ENCODE measurements at places on chromosomes 7 and 10.
A peak's percentile ranks its signal among the peaks of the same experiment; 100 is the strongest.

GRCh38 chr10:78609976-78610375 lies 458.8 kb upstream of the ZMIZ1 start:
- DNase-seq, result no peak

DNA sequence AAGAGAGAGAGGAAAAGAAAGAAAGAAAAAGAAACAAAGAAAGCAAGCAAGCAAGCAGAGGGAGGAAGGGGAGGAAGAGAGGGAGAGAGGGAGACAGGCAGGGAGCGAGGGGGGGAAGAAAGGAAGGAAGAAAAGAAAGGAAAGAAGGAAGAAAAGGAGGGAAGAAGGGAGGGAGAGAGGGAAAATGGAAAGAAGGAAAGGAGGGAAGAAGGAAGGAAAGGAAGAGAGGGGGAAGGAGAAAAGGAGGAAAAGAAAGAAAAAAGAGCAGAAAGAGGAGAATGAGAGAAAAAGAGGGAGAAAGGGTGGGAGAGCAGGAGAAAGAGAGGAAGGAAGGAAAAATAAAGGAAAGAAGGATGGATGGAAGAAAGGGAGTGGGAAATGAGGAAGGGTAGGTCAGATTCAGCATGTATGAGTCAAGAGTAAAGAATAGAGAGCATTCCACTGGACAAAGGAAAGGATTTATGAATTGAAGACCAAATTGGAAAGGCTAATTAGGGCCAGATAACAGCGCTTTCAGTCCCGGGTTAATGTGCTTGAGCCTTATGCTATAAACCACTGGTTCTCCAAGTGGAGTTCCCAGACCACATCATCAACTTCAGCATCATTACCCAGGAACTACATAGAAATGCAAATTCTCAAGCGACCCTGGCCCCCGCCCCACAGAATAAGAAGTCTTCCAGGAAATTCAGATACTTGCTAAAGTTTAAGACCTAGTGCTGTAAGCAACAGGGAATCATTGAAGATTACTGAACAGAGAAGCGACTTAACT lies 85.1 kb downstream of the C10orf90 start:
- no peak for DNase-seq

DNA sequence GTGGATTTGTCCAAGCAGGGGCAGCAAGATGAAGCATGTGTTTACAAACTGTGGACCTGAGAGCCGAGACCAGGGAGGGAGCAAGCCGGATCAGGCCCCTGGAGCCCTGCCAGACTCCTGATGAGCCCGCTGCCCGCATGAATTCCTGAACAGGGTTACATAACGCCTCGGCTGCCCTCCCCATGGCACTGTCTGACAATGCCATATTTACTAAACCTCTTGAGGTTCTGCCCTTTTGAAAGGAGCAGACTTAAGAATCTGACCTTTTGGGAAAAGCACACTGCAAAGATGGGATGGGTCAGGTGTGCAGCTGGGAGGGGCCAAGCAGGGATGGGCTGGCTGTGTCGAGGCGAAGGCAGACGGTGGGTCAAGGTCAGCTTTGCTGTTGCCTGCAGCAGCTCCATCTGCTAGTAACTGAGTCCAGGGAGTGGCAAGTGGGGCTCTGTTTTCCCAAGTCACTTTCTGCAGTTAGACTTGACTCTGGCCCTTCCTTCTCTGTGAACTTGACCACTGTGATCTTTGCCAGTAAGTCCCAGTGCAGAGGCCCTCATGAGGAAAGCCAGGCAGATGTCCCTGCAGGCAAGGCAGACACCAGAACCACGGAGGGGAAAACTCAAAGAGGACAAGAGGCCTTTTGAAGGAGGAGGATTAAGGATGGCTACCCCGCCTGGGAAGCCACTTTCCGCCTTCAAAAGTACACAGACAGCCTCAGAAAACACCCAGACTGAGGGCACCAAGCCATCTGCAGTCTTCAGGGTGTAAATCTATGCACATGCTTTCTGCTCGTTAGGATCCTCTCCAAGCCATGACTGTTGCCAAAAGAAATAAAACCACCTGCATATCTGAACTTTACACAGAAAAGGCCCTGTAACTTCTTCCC lies 175.8 kb downstream of the TNS3 start:
- DNase-seq, result peak; percentile 25

GRCh38 chr7:79714081-79714480 lies 260.6 kb upstream of the MAGI2 start:
- no peak for DNase-seq

DNA sequence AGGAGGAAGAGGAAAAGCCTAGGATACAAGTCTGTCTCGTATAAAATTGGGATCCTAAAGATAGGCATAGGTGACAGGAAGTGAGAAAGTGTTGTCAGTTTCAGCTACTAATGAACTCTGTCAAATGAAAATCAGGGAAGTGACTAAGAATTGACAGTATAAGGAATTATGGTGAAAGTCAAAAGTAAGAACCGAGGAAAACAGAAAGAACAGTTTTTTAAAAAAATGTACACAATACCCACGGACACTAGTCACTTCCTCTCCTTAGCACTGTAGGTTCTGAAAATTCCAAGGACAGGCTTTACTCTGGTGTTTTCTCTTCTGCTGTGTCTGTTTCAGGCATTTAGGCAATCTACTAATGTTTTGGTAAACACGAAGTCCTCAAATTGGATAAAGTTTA lies 42.3 kb downstream of the ATAD1 start:
- DNase-seq, result no peak

DNA sequence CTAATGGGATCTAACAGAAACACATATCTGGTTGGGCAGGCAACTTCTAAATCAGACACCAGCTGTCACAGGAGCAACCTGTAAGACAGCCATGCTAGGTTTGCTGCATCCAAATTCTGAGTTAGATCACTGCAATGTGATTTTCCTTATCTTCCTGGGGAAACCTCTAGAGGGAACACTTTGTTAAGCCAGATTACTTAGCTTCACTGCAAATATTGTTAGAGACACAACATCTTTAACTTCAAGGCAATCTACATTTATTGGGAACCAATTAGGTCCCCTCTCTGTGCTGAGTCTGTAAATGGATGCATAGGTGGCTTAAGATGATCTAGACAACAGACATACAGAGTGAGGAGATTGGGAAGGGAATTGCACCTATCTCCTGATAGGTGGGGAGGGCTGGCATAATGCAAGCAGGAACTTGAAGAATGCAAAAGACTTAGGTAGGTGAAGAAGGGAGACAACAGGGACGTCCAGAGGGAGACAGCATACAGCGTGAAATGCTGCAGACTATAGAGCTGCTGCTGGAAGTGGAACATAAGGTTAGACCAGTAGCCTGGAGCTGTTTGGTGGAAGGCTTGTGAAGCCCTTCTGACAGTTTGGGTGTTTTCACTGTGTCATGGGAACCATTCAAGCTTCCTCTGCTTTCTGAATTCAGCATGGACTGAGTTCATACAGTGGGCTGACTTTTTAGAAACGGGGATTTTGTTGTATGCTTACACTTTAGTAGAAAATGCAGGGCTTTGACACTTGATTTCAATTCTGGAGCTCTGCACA lies 109.8 kb upstream of the ELMO1 start:
- DNase-seq, result no peak

DNA sequence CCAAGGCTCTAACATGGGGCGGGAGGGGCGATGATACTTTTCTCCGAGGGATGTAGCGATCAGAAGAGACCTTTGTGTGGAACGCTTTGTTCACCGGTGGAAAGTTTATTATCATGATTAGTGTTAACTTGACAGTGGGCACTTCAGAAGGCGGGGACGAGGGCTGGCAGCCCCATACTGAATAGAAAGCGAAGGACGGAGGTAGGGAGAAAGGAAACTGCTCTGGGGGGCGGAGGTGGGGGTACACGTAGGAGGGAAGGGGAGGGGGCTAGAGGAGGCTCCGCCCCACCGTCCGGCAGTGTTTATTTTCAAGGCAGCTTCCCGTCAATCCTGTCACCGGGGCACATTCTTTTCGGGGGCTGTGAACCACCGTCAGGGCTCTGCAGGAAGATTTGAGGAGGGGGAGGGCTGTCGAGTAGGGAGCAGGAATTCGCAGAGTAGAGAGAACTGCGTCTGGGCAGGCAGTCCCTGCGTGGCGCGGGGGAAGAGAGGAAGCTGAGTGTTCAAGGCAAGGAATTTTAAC lies 9.4 kb upstream of the NKX2-3 start:
- no peak for DNase-seq

DNA sequence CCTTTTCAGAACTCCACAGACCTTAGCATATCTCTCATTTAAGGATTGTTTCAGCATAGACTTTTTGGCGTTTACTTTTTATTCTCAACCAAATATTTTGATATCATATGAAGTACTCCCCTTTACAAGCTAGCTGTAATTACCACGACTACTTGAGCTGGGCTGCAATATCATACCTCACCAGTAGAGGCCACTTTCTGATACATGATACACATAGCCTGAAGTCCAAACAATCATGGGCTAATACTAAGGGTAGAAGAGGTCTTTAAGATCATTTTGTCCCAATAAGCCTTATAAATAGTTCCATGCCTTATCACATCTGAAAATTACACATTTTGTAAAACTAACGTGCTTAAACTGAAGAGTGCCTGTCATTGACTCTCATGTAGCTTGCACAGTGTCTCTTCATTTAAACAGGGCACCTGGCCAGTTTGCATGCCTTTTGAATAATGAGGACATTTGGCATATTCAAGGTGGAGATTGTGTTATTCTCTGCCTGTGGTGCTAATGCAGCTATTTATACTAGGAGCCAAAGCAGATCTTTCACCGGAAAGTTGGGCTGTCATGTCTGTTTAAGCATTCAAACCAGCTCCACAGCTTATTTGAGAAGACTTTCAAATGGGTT lies 403.7 kb upstream of the ZMIZ1 start:
- no peak for DNase-seq

DNA sequence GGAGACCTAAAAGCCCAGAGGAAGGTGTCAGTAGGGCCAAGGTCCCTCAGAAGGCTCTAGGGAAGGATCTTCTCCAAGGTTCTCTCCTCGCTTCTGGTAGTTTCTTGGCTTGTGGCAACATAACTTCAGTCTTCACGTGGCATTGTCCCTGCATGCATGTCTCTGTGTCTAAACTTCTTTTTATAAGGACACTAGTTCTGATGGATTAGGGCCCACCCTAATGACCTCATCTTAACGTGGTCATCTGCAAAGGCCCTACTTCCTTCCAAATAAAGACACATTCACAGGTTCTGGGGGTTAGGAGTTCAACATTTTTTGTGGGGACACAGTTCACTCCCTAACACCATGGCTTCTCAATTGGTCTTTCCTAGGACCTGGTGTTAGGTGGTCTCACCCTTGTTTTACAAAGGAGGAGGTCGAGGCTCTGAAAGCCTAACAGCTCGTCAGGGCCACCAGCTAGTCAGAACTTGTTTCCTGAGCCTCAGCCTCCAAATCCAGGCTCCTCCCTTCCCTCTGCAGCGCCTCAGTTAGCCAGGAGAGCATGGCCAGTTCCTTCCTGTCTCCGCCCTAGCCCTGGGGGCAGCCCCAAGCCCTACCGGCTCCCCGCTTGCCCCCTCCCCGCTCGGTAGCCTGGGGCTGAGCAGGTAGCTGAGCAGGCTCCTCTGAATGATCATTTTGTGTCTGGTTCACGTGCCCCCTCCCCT lies 109.7 kb upstream of the PPIF start:
- DNase-seq, result no peak

DNA sequence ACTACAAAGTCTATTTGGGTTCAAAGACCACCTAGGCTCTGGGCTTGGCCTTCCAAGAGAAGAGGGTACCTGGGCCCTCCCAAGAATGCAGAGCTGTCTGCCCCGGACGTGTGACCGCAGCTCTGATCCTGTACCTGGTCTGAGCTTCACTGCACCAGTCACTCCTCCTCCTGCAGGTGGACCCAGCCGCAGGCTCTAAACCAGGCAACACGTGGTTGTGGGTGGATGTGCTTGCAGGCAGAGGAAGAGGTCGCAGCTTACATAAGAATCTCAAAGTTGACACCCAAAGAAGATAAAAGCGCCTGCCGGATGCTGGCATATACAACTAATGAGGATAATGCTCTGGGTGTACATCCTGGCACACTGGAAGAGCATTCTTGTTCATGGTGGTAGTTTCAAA lies 9.4 kb upstream of the PFKP start:
- DNase-seq, result no peak

DNA sequence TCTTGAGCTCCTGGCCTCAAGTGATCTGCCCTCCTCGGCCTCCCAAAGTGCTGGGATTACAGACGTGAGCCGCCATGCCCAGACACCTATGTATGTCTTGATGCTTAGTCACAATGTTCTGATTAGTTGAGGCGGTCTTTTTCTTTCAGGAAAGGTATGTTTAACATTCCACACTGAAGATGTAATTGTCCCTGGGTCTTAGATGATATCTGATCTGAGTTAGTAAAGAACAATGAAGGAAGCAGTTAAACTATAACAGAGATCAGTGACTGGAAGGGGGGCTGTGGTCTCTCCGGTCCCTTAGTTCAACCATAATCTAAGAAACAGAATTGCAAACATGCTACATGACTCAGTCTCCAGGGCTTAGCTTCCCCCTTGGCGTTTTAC lies 31.5 kb upstream of the SH2D4B start:
- DNase-seq, result no peak
